ENCODE measurements at places on chromosomes 11 and 22.

DNA sequence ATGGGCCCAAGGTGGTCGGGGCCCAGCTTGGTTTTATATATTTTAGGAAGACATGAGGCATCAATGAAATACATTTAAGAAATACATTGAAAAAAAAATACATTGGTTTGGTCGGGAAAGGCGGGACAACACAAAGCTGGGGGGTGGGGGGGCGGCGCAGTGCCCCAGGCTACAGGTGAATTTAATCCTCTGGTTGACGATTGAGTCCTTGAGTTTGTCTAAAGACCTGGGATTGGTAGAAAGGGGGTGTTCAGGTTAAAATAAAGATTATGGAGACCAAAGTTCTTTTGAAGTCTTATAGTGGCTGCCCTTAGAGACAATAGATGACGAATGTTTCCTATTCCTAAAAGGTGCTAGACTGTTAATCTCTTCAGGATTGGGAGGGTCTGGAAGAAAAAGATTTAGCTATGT is 3.1 kb downstream of the IFITM1 start:
- DNase-seq = no peak

GRCh38 chr11:118129471-118130172 is 23.0 kb downstream of the SCN4B start:
- no peak for DNase-seq

DNA sequence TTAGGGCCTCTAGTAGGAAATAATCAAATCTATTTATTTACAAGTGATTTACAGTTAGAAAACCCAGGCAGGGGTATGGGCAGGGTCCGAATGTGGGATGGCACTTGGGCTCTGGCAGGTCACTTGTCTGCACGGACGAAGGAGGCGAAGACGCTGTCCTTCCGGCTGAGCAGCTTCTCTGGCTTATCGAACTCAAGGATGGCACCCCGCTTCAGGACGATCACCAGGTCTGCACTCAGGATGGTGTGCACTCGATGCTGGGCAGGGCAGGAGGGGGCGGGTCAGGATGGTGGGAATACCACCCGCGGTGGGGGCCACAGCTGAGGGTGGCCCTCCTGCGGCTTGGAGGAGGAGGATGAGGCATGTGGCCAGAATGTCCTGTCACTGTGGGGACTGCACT is 4.4 kb upstream of the KCNJ11 start:
- DNase-seq = no peak

- DNase-seq = no peak
Observed at GRCh38 chr22:45818424-45819085, 146.9 kb downstream of the ATXN10 start.

DNA sequence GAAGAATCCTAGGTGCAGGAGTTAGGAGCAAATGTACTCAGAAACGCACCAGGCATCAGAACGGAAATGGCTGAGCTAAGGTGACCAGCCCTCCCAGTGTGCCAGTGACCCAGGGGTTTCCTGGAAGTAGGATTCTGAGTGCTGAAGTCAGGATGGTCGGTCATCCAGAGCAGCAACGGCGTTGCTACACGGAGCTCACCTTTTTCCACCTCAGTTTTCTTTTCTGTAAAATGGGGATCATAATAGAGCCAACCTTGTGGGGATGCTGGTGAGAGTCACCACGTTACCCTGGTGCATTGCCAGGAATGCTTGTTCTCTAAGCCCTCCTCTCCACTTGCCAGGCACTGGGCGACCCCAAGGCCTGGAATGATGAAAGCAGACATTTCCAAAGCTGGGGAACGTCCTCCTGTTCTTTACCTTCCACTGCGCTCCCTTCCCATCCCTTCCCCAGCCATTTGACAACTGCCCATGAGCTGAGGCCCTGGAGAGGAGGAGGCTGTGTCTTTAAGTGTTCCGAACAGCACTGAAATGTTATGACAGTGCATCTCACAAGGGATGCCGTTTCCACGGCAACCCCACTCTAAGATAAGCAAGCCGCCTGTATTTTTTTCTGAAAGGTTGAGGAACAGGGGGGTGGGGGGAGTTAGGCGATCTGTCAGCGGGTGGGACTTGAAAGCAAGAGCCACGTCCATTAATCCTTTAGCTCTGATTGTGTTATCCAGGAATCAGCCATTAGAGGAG is 66.8 kb downstream of the TSPAN18 start:
- DNase-seq = peak; percentile 43

DNA sequence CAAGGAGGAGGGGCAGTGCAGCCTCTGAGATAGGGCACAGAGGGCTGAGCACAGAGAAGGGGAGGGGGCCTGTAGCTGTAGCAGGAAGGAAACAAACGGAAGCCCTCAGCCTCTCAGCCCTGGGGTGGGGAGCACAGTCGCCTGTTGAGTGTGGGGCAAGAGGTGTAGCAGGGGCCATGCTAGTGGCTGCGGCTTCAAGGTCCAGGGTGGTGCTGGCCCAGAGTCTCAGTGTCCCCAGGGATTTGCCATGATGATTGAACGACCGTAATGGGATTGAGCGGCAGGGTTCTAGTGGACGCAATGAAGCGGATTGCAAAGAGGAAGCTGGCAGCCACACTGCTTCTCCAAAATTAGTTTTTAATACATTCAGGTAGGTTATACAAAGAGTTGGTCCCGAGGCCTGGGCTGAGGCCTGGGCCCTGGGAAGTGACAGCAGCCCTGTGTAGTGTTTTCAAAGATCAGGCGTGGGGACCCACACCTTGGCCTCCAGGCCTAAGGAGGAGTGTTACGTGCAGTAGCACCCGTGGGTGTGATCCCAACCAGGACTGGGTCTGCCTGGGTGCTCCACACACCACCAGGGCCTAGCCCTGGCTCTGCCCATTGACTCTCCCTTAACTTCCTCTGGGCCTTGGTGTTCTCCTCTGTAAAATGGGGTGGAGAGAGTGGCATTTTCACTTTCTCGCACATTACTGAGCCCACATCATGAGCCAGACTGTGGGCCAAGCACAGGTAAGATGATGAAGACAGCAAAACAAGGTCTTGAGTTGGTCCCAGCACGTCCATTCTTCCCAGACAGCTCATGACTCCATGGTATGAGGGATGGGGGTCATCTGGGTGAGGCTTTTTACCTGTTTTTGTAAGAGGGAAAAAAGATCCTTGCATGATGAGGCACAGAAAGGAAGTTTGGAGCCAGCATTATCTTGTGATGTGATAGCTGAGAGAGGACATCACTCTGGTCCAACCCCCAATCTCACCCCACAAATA is 13.1 kb downstream of the LRRC32 start:
- no peak for DNase-seq

- no peak for DNase-seq
Observed at GRCh38 chr22:45664136-45664646, 7.4 kb upstream of the ATXN10 start.

- no peak for DNase-seq
Observed at GRCh38 chr22:47188261-47189055, 426.0 kb downstream of the TBC1D22A start.

DNA sequence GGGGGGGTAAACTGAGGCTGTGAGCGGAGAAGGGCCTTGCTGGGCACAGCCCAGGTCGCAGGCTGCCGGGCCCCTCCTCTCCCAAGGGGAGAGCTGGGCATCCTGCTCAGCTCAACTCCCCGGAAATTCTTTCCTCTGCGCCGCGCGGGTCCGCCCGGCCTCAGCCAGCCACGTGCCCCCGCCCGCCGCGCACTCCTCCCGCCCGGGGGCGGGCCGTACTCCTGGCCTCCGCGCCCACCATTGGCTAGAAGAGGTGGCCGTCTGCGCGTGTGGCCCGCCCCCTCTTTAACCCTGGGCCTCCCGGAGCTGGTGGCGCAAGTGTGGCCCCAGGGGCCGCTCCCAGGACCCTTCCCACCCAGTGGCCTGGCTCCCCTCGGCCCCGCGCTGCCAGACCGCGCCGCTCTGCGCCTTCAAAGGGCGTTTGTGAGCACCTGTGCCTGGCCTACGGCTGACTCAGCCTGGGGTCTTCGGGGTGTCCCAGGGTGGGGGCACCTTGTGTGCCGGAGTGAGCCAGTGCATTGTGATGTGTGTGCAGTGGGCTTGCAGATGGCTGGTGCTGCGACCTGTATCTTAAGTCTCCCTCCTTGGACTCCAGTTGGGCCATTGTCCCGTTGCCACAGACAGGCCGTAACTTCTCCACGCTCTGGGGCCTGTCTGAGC is 2.0 kb downstream of the MRGPRF start:
- DNase-seq = peak; percentile 89

- DNase-seq = no peak
Observed at GRCh38 chr11:63998558-63999348, 12.5 kb downstream of the OTUB1 start.

- DNase-seq = no peak
Observed at GRCh38 chr22:47040486-47041270, 278.2 kb downstream of the TBC1D22A start.

- DNase-seq = peak; percentile 47
Observed at GRCh38 chr22:25048659-25049647, 96.4 kb downstream of the KIAA1671 start.

- DNase-seq = no peak
Observed at GRCh38 chr11:108882211-108882831, 217.5 kb downstream of the DDX10 start.

- DNase-seq = peak; percentile 77
Observed at GRCh38 chr11:84886344-84886743, 740.8 kb downstream of the DLG2 start.

- DNase-seq = no peak
Observed at GRCh38 chr11:112024178-112024772, 933 bp upstream of the DLAT start.

DNA sequence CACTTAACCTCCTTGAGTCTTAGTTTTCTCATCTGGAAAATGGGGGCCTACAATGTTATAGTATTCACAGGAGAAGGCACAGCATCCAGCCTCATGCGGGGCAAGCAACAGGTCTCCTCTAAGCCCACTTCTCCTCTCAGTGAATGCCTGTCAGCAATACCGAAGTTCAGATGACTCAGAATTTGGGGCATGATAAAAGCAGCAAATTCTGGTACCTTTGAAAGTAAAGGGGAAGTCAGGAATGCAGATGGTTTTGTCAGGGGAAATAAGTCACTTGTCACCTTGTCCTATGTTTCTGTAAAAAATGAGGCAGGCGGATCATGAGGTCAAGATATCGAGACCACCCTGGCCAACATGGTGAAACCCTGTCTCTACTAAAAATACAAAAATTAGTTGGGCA is 350.2 kb downstream of the LARGE1 start:
- DNase-seq = no peak

- no peak for DNase-seq
Observed at GRCh38 chr11:3817181-3817800, 8.9 kb downstream of the PGAP2 start.

- no peak for DNase-seq
Observed at GRCh38 chr11:119473226-119473625, 50.3 kb upstream of the THY1 start.

All from fibroblast of skin of back (primary cell).